Daoy (cell line): ENCODE measurements at places on chromosomes 7 and 10. TPM values are rescaled to one million over a fixed set of nuclear protein-coding genes. Genes with fewer than 3 reads are reported as not detected.

DNA sequence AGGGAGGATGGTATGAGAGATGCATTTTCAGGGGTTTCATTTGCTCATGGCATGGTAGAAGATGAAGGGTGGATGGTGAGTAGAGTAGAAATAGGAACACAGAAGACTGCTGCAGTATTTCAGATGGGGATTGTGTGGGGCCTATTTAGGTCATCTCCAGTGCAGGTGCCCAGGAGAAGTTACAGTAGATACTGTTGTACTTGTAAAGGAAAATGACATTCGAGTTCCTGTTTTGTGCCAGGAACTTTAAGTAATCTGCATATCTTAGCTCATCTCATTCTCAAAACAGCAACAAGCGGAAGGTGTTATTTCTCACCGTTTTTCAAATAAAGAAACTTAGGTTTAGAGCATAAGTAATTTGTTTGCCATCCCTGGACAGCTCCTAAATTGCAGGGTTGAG is 156.2 kb downstream of the AUTS2 start:
- no peak for DNase-seq

DNA sequence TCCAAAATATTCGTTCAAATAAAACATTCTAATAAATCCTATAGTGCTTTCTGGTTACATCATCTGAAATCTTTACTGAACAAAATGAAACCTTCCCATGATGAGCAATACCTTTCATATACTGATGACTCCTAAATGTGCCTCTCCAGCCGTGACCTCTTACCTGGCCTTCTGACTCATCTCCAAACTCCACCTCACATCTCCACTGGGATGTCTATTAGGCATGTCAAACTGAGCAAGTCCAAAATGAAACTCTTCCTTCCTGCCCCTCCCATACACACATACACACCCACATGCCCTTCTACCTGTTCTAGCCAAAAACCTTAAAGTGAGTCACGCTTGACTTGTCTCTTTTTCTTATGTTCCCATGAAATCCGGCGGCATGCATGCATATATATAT is 22.9 kb downstream of the GSAP start:
- DNase-seq, result peak; percentile 56

The CRYGN gene
- 0.17 TPM in 1 of 2 replicates, not detected in the other for total RNA-seq

GRCh38 chr10:102540023-102540422 is 36.3 kb downstream of the SUFU start:
- DNase-seq, result no peak

- DNase-seq, result no peak
Observed at GRCh38 chr10:48670978-48671913, 13.4 kb upstream of the WDFY4 start.

GRCh38 chr10:112215342-112215774 is 31.8 kb upstream of the GPAM start:
- no peak for DNase-seq

The TSPAN12 gene
- 15.9 and 17.7 TPM in 2 replicates for total RNA-seq

DNA sequence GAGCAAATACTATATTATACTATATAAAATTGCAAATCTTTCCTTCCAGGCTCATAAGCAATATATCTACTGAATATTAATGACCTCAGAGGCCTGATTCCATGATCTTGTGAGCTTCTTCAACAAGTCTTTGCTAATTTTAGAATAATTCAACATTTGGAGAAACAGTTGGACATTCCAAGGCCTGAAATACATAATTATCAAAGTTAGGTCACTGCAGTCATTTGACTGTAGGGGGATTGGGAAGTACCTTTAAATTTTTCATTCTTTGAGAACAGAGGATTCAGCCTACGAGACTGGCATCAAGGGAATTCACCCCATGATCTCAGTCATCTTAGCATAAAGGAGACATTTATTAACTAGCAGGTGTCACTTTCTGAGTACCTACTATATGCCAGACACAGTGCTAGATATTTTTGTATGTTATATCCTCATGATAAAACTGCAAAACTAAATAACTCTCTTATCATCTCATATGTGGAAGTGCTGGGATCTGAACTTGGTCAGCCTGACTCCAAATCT is 85.4 kb downstream of the DOCK4 start:
- no peak for DNase-seq

The LEP gene
- total RNA-seq, result not detected in 2 replicates

The CFAP70 gene
- total RNA-seq, result 0.29 TPM in 1 of 2 replicates, not detected in the other

DNA sequence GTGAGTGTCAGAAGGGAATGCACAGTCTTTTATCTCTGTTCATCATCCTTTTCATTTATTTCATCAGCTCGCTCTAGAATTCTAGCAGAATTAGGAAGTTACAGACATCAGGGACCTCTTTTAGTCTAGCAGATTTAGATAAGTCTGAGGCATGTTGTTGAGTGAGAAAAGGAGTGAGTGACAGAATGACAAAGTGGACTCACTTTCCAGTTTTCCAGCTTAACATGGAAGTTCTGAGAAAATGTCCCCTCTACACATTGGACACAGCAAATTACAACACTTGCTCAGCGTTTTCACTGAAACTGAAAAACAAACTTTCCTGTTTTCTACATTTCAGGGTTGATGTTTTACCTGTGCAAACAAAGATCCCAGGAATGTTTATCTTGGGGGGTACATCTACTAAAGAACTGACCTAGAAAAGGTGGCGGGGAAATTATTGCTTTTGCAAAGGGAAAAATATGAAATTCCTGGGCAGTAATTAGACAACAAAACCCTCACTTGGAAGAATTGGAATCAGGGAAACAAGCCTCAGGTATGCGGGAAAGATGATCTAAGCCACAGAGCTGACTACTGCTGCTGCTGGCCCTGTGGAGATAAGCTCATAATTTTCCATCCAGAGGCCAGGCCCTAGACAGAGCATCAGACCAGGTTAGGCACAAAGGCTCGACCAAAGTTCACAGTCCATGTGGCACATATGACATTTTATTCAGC is 14.6 kb upstream of the CYP3A5 start:
- DNase-seq, result no peak

GRCh38 chr10:104376784-104377300 is 23.2 kb downstream of the CFAP58 start:
- DNase-seq, result no peak

GRCh38 chr7:137878333-137878961 is 31.7 kb upstream of the DGKI start:
- no peak for DNase-seq

DNA sequence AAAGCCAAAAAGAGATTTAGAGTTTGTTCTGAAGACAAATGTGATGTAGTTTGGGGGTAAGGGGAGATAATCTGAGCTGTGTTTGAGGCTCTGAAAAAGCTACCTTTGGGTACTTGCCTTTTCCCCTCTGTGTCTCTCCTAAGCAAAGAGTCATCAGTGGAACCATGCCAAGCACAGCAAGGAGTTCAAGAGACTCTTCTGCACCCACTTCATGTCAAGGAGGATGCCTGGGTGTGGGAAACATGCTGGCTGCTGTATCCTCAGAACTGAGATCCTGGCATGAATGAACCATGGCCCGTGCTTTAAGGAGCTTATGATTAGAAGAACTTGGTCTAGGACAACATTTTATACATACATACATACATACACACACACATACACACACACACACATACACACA is 142.9 kb downstream of the NOC3L start:
- peak; percentile 35 for DNase-seq

- peak; percentile 68 for DNase-seq
Observed at GRCh38 chr7:98357751-98358161, 43.1 kb downstream of the BAIAP2L1 start.

The ADRA2A gene
- total RNA-seq, result not detected in 2 replicates

DNA sequence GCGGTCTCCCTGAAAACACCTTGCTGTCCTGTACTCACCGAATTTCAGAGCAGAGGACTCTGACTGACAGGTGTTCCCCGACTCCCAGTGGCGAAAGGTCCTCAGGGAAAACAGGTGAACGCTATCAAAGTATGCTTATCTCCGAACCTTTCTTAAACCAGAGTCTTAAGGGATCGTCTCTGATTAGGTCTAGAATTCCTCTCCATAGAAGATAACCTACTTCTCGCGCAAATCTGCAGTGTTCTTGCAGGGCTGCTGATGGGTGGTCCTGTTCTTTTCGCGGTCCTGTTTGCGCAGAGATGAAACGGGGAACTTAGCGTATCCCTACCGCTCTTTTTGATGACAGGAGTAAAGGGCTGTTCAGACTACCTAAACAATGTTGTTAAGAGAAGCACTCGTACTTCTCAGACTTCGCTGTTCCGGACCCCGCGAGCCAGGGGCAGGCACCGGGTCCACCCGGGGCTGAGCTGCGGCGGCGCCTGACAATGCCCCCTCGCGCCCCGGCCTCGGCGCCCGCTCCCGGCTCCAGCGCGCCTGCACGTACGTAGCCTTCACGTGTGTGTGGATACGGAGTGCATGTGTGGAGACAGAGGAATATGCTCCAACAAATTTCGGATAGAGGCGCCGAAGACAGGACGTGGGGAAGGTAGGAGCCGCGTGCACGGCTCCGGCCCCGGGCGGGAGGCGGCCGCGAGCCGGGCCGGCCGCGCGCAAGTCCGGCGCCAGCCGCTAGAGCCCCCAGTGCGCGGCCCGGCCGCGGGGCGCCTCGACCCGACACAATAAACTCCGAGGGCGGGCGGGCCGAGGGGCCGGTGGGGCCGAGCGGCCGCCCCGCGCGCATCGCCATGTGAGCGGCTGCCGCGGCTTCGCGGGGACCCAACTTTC is 766 bp upstream of the ZMYND11 start:
- DNase-seq, result peak; percentile 29

The IL6 gene
- 74.2 and 77.6 TPM in 2 replicates for total RNA-seq

DNA sequence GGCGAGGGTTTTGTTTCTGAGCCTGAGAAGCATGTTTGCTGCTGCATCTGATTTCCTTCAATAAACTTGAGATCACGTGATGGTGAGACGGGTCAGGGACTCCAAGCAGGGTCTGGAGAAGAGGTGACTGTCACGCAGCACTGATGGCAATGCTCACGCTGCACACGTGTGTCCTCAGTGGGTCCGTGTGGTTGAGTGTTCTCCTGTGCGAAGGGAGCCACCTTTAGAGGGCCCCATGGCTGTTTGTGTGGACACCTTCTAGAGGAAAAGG is 100.4 kb downstream of the WDR37 start:
- no peak for DNase-seq

DNA sequence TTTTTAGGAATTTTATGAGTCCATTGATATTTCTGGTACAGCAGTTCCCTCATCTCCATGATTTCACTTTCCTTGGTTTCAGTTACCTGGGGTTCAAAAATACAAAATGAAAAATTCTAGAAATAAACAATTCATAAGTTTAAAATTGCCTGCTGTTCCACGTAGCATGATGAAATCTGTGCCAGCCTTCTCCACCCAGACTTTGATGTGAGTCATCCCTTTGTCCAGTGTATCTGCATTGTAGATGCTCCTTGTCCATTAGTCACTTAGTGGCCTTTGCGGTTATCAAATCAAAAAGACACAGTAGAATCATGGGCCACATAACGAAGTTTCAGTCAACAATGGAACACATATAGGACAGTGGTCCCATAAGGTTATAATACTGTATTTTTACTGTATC is 286.9 kb downstream of the PTEN start:
- DNase-seq, result peak; percentile 53

DNA sequence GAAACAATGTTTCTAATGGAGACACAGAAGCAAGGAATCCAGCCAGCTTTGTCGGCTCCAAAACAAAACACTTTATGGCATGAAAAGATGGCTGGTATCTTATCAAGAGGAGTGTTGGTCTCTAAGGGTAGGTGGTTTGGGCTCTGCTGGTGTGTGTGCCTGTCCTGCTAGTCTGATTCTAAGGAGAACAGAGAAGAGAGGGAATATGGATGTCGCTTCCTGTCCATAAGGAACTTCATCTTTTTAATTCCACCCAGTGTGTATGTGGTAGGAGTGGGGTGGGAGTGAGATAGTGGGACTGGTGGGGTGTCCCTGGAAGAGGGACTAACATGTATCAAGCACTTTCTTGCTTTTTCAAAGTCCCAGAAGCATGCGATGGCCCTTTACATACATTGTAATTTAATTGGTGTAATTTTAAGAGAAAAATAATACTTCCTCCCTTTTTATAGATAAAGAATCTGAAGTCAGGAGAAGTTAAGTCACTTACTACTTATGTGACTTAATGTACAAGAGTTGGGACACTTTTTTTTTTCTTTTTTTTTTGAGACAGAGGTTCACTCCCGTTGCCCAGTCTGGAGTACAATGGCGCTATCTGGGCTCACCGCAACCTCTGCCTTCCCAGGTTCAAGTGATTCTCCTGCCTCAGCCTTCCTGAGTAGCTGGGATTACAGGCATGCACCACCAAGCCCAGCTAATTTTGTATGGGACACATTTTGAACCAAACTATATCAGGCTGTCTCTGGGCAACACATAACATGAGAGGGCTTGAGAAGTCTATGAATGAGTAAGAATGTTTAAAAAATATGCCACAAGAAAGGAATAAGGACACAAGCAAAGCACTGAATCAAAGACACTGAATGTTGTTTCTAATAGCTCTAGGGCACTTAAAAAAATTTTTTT is 18.8 kb downstream of the NT5C3A start:
- no peak for DNase-seq

- no peak for DNase-seq
Observed at GRCh38 chr10:24716295-24716694, 7.4 kb downstream of the ARHGAP21 start.

DNA sequence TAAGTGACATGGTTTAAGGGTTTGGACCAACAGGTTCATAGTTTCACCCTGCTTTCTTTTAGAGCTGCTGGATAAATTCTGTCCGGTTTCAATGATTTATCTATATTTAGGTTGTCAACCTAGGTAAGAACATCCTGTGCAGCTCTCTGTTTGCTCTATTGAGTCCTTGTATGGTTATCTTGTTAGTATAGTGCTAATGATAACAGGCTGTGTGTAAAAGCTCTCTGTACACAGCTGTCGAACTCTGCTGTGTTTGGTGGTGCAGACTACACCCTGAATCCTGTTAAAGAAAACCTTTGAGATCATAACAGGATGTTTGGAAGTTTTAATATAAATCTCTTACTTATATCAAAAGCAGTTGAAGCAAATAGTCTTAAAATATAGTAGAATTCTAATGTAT is 219.2 kb downstream of the SDK1 start:
- no peak for DNase-seq

DNA sequence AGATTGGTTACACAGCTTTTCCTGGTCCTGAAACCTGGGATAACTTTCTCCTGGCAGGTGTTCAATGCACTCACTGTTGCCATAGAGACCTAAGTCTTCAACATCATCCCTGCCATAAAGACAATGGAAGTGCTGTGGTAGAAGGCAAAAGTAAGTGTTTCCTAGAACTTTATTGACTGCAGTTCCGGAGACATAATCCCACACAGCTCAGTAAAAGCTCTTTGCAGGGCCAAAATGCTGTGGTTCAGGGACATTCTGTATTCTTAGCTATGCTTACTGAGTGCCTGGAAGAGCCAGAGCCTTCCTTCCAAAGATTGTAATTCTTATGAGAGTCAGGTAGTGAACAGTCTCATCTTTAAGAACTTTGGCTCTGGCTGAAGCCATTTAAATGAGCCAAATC is 5.3 kb downstream of the WIPF3 start:
- peak; percentile 15 for DNase-seq

The NEURL1 gene
- 0.03 TPM in 1 of 2 replicates, not detected in the other for total RNA-seq

The THAP5 gene
- total RNA-seq, result 36.1 and 39.6 TPM in 2 replicates

The TEX47 gene
- not detected in 2 replicates for total RNA-seq

DNA sequence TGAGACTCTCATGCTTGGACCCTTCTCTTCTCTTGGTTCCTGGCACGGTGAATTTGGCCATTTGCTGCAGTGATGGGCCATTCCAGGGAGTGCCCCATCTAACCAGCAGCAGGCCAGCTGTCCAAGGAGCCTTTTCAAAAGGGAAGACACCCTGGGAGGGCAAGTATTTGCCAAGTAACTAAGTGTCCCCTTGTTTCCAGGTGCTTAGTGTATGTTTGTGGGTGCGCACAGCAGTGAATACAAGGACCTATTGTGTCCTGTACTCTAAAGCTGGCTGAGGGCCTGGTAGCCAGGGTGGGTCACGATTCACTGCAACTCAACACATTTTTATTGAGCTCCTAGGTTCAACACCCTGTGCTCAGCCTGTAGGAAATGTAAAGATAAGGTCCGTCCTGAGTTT is 348.8 kb downstream of the RNLS start:
- DNase-seq, result no peak

GRCh38 chr10:129131457-129132132 is 335.4 kb upstream of the MGMT start:
- no peak for DNase-seq
